ENCODE measurements at places on chromosomes 6 and 20.

GRCh38 chr6:36853325-36853724 is 14.1 kb upstream of the CPNE5 start:
- no peak for DNase-seq

- DNase-seq = no peak
Observed at GRCh38 chr6:128337619-128338018, 182.8 kb downstream of the PTPRK start.

GRCh38 chr20:25087186-25087929 is 5.4 kb upstream of the VSX1 start:
- DNase-seq = no peak

DNA sequence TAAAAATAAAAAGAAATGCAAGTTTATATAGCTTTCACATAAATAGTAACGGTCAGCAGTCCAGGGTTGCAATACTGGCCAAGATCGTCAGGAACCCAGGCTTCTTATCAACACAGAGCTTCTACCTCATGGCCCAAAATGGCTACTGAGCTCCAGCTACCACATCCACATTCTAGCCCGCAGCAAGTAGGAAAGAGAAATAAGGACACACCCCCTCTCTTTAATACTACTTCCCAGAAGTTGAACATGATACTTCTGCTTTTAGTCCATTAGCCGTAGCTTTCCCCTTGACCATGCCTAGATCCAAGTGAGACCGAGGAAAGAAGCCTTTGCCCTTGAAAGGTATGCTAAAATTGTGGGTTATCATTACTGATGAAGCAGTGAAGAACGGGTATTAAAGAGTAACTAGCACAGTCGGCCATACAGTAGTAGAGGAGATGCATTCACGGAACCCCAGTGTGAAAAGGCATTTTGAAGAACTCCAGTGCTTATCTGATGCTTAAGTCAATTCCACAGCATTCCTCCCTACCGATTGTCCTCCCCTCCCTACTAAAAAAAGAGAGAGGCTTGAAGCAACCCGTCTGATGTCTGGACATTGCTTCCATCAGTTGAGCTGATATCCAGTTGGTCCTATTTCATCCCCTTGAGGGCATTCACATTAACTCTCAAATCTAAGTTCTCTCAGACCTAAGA is 226.9 kb upstream of the RREB1 start:
- no peak for DNase-seq

DNA sequence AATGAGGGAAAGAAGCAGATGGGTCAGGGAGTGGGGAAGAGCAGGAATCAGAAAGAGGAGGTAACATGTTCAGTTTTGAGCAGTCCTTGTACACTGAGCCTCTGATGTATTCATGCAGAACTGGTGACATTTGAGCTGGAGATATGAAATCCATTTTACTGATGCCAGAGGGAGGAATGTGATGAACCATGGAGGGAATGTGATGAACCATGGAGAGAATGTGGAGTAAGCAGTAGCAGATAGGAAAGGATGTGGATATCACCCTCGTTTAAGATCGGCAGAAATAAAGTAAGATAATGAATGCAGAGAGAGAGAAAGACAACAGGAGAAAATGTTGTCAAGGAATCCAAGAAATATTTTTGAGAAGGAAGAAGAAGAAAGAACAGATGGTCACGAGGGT is 231.6 kb downstream of the TBXT start:
- DNase-seq = no peak

GRCh38 chr6:75503291-75503690 is 9.7 kb upstream of the FILIP1 start:
- no peak for DNase-seq

- DNase-seq = no peak
Observed at GRCh38 chr20:10837901-10838300, 164.1 kb upstream of the JAG1 start.

DNA sequence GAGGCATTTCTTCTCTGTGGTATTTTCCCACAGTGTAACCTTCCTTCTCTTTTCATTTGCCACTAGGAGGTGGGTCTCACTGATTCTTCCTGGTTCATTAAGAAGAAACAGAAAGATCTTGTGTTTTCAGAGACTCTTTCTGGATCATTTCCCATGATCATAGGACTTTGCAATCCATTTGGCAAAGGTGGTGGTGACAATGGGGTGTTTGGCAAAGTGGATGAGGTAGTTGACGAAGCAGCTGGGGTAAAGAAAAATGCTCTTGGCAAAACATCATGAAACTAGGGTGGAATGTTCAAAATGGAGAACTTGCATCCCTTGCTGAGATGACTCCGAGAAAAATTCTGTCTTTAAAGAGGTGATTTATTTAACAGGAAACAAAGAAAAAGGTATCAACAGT is 50.6 kb downstream of the TRAF3IP2 start:
- no peak for DNase-seq
